ENCODE measurements at places on chromosomes 13 and 19.

- DNase-seq, result no peak
Observed at GRCh38 chr13:100549316-100549715, 39.3 kb downstream of the GGACT start.

DNA sequence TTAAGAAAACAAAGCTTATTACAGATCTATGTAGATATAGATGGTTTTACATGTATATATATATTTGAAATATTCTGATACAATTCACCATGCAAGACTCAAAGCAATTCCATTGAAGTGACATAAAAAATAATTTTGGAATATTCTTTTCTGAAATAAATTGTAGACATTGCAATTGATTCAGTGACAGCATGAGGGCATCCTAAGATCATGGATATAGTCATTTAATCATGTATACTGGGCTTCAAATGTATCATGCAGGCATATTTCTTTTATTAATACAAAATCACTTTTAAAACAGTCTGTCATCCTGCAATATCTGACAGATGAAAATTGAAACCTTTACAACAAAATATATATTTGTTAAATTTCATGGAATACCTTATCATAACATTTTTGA lies 286.7 kb upstream of the SLITRK6 start:
- no peak for DNase-seq

DNA sequence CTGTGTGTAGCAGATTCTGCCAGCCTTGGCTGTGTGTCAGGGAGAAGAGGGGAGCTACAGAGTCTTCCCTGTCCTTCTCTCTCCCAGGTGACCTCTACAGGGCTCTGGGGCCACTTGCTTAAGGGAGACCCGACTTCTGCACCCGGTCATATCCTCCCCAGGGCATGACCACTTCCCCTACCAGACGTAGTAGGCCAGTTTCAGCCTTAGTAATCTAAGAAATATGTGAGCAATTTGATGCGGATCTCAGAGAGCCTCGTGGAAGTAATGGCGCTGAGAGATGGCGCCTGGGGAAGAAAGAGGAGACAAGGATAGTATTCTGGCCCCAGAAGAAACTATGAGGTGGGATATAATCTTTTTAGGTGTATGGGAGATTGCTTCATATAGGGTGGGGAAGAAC lies 41.9 kb downstream of the NFIX start:
- DNase-seq, result no peak

- no peak for DNase-seq
Observed at GRCh38 chr13:109144693-109145437, 515.5 kb downstream of the MYO16 start.

DNA sequence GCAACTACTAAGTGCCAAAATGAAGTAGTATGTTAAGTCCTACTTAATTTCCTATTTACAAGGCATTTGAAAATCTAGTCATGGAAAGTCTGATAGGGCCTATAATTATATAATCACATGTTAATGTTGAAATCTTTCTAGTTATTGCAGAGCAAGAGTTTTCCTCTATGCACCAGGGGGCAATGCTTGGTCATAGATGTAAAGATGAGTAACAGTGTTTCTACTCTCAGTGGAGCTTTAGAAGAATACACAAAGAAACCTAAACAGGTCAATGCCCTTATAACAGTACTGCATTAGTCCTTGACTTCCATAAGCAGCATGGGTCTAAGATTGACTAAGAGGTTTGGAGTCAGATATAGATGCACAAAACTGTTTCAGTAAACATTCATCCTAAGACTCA lies 218.7 kb downstream of the KCTD12 start:
- DNase-seq, result no peak

- DNase-seq, result no peak
Observed at GRCh38 chr19:31356587-31357314, 7.5 kb upstream of the TSHZ3 start.

- no peak for DNase-seq
Observed at GRCh38 chr13:66821551-66821950, 408.6 kb downstream of the PCDH9 start.

DNA sequence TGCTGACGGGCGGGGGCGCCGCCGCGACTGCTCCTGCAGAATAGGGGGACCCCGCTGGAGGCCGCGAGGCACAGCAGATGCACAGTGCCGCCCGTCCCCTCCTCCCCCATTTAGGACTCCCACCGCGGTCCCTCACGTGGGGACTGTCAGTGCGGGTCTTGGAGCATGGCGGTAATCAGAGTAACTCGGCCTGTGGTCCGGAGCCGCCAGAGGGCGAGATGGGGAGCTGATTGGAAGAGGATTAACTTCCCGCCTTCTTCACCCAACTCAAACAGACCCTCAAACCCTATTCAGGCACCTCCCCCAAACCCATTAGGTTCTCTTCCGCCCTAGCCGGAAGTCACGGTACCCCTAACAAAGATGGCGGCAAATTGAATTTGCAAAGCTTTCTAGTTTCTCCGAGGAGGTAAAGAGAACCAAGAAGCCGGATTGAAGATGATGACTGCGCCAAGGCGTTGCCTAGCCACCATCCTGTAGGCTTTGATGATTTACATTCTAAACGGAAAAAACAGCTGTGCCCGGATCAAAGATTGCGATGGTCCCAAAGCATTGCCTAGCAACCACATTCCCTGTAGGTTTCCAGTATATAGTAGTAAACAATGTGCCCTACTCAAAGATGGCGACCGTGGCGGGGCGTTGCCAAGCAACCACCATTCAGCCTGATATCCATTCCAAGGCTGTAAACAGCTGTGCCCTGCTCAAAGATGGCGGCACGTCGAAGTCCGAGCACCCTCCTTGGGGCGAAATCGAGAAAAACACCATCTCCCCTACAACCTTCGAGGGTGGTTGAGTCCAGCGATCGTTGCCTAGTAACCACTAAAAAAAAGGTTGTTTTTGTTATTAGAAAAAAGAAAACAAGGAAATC lies at the start of gene FUZ:
TSS of gene FUZ (minus strand) at position 296 of the 865 bp plus-strand sequence. CDS start at position 110, 186 bp downstream.
- DNase-seq, result peak; percentile 94

DNA sequence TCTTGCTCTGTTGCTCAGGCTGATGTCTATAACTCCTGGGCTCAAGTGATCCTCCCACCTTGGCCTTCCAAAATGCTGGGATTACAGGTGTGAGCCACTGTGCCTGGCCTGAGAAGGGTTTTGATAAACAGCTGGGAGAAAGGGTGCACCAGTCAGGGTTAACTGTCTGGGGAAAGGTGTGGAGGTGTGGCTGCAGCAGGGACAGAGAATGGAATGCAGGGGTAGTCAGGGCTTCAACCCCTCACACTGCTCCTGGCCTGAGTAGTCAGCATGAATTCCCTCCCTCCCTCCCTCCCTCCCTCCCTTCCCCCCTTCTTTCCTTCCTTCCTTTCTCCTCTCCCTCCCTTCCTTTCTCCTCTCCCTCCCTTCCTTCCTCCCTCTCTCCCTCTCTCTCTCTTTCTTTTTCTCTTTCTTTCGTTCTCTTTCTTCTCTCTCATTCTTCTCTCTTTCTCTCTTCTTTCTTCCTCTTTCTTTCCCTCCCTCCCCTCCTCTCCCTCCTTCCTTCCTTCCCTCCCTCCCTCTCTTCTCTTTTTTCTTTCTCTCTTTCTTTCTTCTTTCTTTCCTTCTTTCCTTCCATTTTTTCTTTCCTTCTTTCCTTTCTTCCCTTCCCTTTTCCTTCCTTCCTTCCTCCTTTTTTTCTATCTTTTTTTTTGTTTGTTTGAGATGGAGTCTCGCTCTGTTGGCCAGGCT lies 16.0 kb downstream of the MYO1F start:
- no peak for DNase-seq

DNA sequence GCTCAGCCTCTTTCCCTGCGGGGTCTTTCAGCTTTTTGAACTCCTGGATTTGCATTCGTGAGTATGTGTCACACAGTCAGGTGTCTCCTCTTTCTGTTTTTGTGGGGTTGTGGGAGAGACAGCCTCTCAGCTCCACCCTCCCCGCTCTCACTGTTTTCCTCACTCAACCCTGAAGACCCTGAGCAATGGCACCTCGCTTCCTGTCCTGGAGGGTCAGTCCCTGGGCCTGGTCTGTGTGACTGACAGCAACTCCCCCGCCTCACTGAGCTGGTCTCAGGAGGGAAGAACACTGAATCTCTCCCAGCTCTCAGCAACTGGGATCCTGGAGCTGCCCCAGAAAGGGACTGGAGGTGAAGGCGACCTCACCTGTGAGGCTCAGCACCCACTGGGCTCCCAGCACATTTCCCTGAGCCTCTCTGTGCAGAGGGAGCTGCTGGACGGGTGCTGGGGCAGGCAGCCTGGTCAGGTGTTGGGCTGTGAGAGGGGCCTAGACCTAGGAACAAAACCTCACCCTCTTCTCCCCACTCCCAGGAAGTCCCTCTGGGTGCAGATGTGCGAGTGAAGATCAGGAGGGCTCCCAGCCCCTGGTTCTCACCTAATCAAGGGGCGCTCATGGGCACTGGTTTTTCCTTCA lies 4.2 kb upstream of the SIGLEC7 start:
- DNase-seq, result no peak

GRCh38 chr13:72839831-72840426 lies 58.0 kb downstream of the PIBF1 start:
- DNase-seq, result peak; percentile 15

- DNase-seq, result no peak
Observed at GRCh38 chr13:67880916-67881315, 650.8 kb upstream of the PCDH9 start.

DNA sequence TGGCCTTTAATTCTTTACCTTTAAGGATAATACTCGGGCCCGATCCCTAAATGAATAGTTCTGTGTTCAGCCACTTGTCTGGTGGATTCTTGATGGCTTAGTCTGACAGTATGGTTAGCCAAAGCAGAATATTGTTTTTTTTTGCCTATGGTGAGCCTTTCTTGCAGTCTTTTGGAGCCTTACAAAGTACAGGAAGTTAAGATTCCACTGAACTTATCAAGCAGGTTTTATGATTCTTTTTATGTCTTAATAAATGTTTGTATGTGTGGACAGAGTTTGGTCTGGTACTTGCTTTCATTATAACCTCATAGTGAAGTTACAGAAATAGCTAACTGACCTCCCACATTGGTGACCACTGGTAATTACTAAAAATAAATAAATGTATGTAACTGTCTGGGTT lies 17.1 kb downstream of the PCCA start:
- DNase-seq, result no peak

- no peak for DNase-seq
Observed at GRCh38 chr19:34269489-34269888, 15.1 kb downstream of the GARRE1 start.

GRCh38 chr13:21932996-21933395 lies 262.1 kb downstream of the FGF9 start:
- no peak for DNase-seq

DNA sequence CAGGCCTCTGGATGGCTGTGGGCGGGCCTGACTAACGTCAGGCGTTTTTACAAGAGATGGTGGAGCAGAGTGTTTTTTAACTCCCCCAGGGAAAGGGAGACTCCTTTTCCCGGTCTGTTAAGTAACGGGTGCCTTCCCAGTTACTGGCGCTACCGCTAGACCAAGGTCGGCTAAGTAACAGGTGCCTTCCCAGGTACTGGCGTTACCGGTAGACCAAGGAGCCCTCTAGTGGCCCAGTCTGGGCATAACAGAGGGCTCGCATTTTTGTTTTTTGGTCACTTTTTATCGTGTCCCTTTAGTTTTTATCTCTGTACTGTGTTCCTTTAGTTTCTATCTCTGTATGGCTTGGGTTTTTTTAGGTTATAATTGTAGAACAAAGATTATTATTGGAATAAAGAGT lies 10.0 kb downstream of the ZNF383 start:
- no peak for DNase-seq

DNA sequence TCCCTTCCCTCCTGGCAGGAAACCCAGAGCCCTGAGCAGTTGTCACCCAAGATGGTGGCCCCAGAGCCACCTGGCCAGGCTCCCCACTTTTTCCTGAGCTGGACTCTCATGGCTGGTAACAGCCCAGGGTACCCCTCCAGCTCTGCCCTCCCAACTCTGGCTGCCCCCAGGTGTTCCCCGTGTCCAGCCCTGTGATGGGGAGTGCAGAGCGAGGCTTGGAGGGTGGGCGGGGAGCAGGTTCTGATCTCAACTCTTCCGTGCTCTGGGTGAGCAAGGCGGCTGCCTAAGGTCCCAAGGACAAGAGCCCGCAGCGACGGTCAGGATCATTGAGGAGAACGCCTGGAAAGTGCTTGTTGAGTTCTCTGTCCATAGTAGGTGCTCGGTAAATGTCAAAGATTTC lies 54.7 kb upstream of the GAS6 start:
- no peak for DNase-seq

DNA sequence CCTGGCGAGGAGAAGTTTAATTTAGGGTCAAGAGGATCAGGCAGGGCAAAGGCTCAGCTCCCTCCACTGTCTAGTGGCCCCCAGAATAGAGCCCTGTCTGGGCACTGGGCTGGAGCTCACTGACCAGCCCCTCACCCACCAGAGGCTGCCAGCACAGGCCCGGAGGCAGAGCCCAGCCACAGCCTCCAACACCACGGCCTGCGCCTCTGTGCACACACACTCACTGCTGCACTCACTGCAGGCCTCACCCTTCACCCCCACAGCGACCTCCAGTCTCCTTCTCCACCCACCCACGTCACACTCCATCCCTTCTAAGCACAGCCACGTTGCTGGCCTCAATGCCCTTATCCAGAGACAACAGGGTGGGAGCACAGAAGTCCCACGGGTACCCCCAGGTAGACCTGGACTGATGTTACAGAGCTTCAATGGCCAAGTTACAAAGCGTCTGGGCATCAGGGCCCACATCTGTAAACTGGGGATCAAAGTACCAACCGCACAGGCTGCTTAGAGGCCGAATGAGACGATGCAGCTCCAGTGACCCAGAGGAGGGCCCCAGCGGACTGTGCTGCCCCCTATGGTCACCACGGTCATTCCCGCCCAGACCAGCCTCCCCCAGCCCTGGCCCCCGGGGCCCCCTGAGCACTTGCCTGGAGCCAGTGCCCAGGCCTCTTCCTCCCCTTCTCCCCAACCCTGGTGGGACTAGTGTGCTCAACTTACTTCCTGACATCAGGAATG lies 4.5 kb upstream of the PRKD2 start:
- DNase-seq, result no peak

DNA sequence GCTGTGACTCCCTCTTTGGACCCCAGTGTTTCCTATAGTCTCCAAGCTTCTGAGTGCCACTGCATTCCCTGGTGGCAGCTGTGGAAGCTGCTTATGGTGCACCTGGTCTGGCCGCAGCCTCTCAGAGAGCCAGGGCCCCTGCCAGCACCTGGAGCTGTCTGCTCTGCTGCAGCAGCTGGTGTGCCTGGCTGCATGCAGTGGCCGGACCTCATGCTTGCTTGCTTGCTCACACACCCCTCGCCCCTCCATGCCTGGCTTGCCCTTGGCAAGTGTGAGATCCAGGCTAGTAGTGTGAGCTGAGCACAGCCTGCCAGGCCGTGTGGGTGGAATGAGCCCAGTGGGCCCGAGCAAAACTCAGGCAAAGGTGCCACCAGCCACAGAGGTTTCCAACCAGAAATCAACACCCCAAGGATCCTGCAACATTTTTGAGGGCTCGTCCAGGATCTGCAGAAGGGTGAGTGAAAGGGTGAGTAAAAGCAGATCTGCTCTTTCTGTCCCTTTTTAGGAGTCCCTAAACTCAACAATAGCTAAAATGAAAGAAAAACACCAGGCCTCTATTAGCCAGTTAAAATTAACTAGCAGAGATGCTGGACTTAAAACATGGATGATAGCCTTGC lies 7.6 kb upstream of the MLLT1 start:
- no peak for DNase-seq

All from NCI-H510A (cell line).